ENCODE measurements at places on chromosomes 1 and 21. TPM values are rescaled to one million over a fixed set of nuclear protein-coding genes. Genes with fewer than 3 reads are reported as not detected.
A peak's percentile ranks its signal among the peaks of the same experiment; 100 is the strongest.

CBS gene
- total RNA-seq: 44.9 TPM

HCRTR1 gene
- not detected for total RNA-seq

AMIGO1 gene
- total RNA-seq: 1.2 TPM

GPR153 gene
- 0.62 TPM for total RNA-seq

HAX1 gene
- 392 TPM for total RNA-seq

AK5 gene
- not detected for total RNA-seq

XCL2 gene
- not detected for total RNA-seq

GPR25 gene
- total RNA-seq: not detected

TRIM17 gene
- total RNA-seq: not detected

CLCA1 gene
- total RNA-seq: not detected

ASAP3 gene
- 6.8 TPM for total RNA-seq

RXRG gene
- total RNA-seq: not detected

MYOG gene
- total RNA-seq: not detected

- DNase-seq: no peak
These were observed 31.7 kb downstream of the ERICH3 start for GRCh38 chr1:74641876-74642275.

DNA sequence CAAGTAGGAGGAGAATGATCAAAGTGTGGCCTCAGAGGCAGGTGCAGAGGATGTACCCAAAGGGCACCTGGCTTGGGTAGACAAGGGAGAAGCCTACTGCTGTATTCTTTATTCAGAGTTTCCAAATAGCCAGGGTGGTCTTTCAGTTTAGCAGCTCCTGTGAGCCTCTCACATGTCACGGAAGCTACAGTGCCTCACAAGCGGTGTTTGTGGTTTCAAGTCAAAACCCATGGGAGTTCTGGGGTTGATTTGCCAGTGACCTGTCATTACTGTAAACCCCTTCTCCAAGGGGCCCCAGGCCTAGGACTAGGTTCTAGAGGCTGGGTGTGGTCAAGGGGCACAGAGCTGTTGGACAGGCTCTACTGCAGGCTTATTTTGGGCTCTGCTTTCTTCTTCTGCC is 10.2 kb upstream of the IL10 start:
- DNase-seq: no peak

- DNase-seq: no peak
These were observed 6.9 kb upstream of the ANGPTL3 start for GRCh38 chr1:62590255-62590969.

- DNase-seq: no peak
These were observed 34.8 kb upstream of the RNF187 start for GRCh38 chr1:228452194-228453021.

GRCh38 chr1:94058766-94059165 is 62.2 kb downstream of the ABCA4 start:
- no peak for DNase-seq

GRCh38 chr1:99674115-99675064 is 28.5 kb downstream of the PALMD start:
- DNase-seq: no peak

DNA sequence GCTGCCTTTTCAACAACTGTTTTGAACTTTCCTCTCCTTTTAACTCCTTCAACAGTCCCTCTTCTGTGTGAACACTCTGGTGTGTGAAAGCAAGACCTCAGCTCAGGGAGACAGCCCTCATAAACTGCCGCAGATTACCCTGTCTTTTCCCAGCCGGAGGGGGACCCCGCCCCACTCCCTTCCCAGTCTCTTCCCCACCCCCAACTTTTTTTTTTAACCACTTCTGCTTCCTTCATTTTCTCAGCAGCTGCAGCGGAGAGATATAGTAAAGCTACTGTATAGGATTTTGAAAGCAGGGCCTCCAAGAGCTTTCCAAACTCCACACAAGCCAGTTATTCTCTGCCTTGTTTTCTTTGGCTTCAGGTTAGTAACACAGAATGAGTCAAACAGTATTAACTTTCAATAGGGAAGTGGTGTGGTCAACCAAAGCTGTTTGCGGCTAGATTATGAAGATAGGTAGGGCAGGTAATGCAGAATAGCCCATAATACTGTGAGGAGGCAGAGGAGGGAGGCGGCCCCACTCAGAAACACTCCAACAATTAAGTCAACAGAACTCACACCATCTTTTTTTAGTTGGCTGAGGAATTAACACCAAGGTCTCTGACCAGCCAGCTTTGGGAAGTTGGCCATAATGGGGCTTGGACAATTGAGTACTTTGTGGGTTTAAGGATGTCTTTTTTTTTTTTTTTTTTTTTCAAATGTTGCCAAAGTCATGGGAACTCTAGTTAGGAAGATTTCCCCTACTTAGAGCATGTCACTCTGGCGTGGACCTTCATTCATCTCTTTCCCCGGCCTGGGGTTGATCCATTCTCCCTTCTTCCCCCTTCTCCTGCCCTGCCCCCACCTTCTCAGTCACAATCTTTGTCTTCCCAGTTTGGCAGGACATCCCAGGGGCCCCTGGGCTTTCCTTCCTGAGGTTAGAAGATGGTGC is 177.0 kb downstream of the CLIC6 start:
- DNase-seq: peak; percentile 19

GRCh38 chr1:27487966-27488884 is 1.7 kb downstream of the WASF2 start:
- DNase-seq: no peak

DNA sequence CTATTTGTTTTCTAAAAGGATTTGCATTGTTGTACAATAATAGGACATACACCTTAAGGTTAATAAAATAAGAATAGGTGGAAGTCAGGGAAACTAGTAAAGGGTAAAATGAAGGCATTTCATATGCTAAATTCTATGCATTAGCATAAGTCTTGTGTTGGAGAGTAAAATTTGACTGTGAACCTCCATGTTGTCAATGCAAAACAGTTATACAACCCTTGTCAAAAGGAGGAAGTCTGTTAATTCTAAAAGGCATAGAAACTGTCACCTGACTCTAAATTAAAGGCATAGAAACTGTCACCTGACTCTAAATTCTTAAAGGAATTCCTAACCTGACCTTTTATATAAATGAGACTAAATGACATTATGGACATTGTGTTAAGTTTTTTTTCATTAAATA is 291.8 kb downstream of the OLFM3 start:
- no peak for DNase-seq

GRCh38 chr1:236181059-236181458 is 38.7 kb downstream of the GPR137B start:
- DNase-seq: no peak

DNA sequence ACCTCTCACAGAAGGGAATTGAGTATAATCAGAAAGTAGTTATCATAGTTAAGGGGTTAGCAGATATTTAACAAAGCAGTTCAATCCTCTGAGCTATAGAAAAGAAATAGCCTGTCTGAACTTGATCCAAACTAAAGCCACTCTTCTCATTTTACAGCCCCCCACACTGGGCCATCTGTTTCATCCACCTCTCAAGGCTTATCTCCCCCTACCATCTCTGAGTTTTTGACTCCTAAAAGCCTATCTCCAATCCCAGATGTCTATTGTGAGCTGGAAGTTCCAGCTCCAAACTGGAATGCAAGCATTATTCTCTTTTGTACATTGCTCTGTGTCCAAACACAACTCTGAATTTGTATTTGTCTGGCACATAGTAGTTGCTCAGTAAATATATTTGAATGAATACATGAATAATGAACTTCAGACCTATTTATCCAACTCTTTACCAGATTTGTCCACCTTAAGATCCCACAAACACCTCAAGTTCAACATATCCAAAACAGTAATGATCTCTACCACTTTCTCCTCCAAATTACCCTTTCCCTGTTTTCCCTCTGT is 98.1 kb downstream of the PLPP3 start:
- DNase-seq: no peak

DNA sequence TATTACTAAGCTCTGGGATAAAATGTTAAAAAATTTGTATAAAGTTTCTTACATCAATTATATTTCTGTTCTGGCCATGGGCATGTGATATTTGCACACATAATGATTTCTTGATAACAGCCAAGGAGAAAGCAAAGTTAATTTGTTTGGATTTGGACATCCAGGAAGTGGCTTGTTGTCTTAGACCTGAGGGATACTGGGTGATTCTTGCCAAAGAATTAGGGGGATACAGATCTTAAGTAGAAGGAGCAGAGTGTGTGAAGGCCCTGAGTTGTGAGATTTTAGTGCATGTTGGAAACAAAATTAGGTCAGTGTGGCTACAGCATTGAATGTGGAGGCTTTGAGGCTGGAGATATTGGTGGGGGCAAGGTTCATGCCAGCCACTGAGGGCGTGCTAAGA is 65.6 kb downstream of the NCAM2 start:
- DNase-seq: no peak

DNA sequence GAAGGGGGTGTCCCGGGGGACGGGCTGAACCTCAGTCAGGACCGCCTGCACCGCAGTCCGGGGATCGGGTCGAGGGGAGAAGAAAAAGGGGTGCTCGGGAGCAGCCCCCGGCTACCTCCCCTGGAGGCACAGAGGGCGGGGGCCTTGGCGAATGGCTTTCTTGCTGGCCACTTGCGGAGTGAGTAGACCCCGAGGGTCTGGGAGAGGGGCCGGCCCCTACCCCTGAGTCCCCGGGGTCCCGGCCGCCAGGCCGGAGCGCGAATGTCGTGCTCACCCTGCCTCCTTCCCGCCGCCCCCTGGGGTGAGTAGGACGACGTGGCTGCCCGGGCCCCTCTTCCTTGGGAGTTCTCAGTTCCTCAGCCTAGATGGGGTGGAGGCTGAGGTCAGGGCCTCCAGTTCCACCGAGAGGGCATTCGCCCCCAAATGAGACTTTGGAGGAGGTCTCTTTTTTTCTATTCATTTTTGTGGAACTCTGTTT is 113.0 kb downstream of the OSBPL9 start:
- DNase-seq: no peak

Data from NCI-H460 (cell line).